ENCODE measurements at places on chromosomes 7 and 10.

DNA sequence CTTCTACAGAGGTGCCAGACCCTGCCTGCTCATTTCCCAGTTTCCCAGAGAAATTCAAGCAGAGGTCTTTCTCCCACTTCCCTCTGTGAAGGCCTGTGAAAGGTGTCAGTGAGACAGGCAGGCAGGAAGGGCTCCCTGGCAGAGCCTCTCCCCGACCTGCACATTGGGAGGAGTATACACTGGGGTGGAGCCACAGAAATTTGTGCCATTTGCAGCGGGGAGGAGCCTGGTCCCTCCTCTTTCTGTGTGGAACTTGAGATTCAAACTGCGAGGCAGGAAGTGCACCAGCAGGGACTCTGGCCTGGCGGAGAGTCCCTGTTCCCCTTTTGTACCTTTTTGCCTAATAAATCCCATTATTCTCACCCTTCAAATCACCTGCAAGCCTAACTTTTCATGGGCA is 54.6 kb upstream of the OPN4 start:
- no peak for DNase-seq

DNA sequence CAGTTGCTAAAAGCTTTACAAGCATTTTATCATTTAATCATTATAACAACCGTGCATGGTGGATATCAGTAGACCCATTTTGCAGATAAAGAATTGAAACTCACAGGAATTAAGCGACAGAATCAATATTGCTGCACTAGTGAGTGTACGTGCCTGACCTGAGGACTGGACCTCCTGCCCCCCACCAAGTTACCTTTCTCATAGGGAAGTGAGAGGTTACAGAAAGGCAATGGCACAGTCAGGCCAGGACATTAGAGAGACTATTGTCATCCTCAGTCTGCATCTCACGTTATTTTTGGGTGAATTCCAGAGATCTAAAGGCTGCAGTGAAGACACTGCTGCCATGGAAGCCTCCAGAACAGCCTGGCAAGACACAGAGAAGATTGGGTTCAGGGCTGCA is 80.9 kb downstream of the WDFY4 start:
- DNase-seq: no peak

- DNase-seq: no peak
Measured at GRCh38 chr10:21300551-21300950, 224.9 kb downstream of the SKIDA1 start.

GRCh38 chr10:60312818-60313588 is 76.7 kb downstream of the ANK3 start:
- DNase-seq: no peak

DNA sequence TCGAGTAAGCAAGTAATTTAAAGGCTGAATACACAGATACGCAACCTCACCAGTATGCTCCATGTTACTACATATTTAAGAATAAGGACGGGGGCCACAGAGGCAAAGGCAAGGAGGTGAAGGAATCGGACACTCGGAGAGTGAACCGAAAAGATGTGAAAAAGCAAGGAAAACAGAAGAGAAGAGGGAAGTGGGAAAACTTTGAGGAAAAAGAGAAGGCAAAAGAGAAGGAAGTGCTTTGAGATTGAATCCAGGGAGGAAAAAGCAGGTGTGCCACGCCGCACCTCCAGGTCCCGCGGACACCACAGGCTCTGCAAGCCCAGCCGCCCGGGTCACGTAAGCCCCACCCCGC is 367 bp upstream of the AVL9 start:
- DNase-seq: no peak

DNA sequence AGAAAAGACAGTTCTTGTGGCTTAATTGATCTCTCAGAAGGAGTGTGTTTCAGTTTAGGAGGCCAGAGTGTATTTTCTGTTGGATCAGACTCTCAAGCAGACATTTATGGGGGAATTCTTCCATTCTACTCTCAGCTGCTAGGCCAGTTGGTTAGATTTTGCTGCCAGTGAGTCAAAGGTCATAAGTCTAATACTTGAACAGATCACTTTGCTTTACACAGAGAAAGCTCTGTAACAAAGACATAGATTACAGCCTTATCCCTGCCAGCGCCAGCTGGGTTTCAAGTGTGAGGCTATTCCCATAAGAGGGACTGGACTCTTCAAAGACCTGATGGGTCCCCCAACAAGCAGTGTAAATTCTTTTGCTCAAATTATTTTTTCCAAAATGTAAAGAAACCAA is 145.6 kb upstream of the SEMA3C start:
- DNase-seq: no peak

DNA sequence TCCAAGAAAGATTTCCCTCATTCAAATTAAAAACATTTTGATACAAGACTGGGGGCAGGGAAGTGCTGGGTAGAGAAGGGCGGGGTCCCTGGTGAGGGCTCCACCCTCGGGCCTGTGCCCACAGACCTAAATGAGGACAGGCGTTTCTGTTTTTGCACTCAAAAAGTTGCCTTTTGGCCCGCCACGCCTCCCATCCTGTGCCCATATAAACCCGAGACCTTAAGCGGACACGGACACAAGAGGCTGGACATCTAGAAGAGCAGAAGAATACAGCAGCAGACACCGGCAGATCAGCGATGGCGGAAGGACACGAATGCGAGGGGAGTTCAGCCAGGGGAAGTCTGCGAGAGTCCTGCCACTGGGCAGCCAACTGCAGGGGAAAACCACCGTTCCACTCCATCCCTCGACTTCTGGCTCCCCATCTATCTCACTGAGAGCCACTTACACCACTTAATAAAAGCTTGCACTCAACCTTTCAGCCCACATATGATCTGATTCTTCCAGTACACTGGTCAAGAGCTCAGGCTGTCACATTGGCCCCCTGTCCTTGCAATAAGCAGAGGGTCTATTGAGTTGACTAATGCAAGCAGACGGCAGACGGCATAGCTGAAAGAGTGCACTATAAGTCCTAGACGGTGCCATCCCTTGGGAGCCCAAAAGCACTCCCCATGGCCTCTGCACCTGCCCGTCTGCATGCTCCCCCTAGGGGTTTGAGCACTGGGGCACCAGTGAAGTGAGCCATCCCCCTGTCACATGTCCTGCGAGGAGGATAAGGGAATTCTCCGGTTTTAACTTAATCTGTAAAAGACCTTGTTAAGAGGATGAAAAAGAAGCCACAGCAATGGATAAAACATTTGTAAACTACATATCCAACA is 181.8 kb upstream of the PRSS1 start:
- no peak for DNase-seq

GRCh38 chr10:115558252-115558651 is 465.1 kb downstream of the ATRNL1 start:
- DNase-seq: no peak

GRCh38 chr7:42272793-42273665 is 36.0 kb upstream of the GLI3 start:
- DNase-seq: peak; percentile 42

Measured in HEK293T (cell line).